ENCODE measurements at places on chromosomes 1 and 21.

DNA sequence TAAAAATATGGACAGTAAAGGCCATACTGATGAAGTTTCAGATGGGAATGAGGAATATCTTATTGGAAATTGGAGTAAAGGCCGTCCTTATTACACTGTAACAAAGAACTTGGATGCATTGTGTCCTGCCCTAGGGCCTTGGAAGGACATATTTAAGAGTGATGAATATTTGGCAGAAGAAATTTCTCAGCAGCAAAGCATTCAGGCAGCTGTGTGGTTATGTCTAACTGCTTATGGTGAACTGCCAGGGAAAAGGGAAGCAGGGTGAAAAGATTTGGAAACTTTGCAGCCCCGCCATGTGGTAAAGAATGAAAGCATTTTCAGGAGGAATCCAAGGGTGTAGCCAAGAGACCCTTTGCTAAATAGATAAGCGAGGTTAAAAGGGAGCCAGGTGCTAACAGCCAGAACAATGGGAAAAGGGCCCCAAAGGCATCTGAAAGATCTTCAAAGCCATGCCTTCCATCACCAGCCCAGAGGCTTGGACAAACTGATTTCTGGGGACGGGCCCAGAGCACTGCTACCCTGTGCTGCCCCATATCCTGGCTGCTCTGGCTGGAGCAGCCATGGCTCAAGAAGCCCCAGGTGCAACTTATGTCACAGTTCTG lies 200.0 kb downstream of the PTPRU start:
- no peak for DNase-seq

GRCh38 chr21:32203877-32204480 lies 74.9 kb downstream of the MIS18A start:
- no peak for DNase-seq

DNA sequence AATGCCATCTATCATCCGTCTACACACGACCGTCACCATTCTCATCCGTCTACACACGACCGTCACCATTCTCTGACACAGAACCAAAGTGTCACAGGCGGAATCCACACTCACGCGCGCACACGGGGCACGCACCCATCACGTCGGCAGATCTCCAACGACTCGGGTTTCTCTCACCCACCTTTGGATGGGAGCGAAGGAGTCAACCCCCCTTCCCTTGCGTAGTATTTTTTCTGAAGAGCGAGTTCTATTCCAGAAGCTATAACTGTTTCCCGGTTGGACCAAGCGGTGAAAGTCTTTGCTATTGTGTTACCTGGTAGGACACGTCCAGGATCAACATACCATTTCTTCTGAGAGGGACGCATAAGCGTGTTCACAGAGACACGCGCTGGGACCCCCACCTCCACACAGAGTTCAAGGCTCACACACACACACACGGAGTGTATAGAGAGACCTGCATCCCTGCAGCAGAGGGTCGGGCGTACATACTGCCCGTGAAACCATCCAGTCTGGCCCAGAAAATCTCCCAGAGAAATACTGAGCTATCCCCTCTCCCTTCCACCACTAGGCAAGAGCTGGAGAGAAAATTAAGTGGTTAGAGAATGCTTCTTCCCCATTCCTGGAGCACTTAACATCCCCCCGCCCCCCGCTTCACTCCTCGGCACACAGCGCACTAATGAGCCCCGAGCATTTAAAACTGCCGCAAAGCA lies 741 bp downstream of the DUSP10 start:
- DNase-seq, result no peak

- no peak for DNase-seq
Observed at GRCh38 chr21:33835920-33836319, 79.7 kb downstream of the ATP5PO start.

DNA sequence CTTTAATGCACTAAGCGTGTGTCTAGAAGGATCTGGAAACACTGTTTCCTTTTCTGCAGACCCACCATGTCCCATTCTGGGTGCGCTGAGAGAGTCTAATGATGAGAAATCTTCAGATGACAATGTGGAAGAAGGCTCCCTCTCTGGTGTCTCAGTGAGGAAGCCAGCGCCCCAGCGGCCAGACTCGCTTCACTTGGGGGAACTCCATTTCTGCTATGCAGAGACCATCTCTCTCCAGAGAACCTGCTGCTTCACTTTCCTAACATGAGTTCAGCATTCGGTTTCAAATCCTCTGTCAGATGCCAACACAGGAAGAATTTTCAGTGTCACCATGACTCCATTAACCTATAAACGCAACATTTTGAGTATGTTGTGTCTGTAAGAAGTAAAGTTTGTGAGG lies 121.8 kb downstream of the SYF2 start:
- no peak for DNase-seq

GRCh38 chr1:113215015-113215414 lies 142.0 kb downstream of the LRIG2 start:
- DNase-seq, result no peak
